Skin of body (tissue), 3 donors: ENCODE measurements at places on chromosomes 13 and 19. TPM values are rescaled to one million over a fixed set of nuclear protein-coding genes. Genes with fewer than 3 reads are reported as not detected.

DNA sequence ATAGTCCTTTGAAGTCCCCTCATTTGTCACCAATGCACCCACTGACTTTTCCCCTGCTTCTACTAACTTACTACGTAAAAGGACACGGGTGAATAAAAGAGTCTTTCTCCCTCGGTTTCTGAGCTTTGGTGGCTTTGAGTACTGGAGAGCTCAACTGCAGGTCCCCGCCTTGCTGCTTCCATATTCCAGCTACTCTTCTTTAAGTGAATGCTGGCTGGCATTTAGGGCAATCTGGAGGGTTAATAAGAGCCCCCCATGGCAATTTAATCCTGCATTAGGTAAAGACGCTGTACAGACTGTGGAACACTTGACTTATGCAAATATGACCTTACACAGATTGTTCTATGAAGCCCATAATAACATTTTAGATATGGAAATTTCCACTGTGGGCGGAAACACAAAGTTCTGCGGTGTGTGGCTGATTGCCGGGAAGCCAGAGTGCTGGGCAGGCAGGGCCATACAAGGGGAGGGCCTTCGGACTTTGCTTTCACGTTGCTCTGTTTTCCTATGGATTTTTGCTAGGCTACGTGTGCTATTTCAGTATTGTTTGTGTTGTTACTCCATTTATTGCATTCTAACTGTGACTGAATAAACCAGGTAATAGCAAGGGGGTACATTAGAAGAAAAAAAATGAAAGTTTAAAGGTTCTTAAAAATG is 97.5 kb downstream of the SLC10A2 start:
- DNase-seq: no peak

DNA sequence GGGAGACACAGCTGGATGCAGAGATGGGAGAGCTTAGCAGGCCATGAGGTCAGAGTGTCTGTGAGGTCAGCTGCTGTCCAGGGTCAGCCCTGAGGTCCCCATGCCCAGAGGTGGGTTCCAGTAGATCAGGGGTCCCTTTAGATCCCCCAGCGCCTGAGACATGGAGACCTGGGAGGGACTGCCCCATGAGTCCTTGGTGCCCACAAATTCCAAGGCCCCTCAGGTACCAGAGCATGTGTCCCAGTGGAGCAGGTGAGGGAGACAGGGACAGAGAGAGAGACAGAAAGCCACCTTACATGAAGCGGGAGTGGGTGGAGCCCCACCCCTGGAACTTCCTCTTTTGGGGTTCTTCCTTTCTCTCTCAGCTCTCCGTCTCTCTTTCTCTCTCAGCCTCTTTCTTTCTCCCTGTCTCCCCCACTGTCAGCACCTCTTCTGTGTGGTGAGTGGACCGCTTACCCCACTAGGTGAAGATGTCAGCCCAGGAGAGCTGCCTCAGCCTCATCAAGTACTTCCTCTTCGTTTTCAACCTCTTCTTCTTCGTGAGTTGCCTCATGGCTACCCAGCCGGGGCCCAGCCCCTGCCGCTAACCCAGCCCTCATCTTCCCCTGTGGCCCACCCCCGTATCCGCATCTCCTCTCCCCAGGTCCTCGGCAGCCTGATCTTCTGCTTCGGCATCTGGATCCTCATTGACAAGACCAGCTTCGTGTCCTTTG is at the start of gene CD37:
Gene CD37 (plus strand): TSS at position 336 of the 713 bp plus-strand sequence. CDS start 135 bp downstream, at position 471.
- no peak for DNase-seq

GRCh38 chr13:74047931-74048600 is 86.1 kb downstream of the KLF12 start:
- DNase-seq: no peak

GRCh38 chr19:17505223-17505622 is 6.2 kb upstream of the PGLS start:
- DNase-seq: no peak

DNA sequence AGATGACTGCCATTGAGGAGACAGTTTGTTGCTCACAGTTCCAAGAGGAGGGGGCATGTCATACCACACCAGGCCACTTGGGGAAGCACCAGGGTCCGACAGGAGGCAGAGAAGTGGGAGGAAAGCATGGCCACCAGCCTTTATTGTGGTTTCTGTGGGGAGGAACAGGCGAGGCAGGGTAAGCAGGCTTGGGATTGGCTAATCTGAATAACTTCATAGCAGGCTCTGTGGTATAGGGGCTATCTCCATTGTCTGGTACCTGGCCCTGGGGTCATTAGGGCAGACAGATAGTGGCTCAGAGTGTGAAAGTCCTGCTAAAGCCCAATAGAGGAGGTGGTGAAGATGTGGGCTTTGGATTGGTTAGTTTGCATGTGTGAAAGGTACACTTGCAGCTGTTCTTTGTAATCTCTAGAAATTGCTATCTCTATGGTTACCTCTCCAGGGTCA is 35.5 kb downstream of the CBY2 start:
- no peak for DNase-seq

DNA sequence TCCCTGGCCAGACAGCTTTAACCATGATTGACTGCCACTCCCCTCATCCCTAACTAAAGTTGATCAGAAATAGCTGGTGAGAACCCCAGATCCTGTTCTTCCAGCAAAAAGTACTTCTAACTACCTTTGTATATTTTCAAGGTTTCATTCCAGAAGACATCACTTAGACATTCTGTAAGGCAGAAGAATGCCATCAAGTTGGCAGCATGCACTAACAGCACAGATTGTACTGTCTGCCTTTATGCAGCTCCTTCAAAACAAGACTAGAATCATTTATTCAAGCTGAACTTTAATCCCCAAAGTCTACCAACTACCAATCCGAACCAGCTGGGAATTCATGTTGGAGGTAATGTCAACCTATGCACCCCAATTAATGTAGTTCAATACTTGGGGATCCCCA is 167.6 kb upstream of the KLHL1 start:
- DNase-seq: no peak

DNA sequence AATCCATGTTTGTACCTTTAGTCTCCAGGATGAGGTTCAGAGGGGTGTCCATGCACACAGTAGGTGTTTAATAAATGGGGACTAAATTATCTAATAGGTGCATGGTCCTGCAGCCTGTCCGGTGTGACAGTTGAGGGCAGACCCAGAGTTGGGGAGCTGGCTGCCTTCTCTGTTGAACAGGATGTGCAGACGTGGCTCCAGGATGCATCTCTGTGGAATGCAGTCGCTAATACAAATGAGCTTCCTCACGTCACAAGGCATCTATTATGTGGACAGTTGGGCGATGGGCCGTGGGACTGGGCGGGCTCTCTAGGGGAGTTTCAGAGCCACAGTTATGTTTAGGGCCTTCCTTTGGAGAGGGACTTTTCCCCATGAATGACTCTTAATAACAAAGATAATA is 71.0 kb downstream of the SIPA1L3 start:
- no peak for DNase-seq

Gene ONECUT3
- total RNA-seq: not detected

Gene LYL1
- total RNA-seq: 8.1 TPM

Gene ZNF433
- total RNA-seq: 19.9 TPM

Gene IGSF23
- not detected for total RNA-seq

Gene ICAM1
- total RNA-seq: 11.3 TPM
